Adipocyte (in vitro differentiated cells): ENCODE measurements at places on chromosomes 11 and 22.

DNA sequence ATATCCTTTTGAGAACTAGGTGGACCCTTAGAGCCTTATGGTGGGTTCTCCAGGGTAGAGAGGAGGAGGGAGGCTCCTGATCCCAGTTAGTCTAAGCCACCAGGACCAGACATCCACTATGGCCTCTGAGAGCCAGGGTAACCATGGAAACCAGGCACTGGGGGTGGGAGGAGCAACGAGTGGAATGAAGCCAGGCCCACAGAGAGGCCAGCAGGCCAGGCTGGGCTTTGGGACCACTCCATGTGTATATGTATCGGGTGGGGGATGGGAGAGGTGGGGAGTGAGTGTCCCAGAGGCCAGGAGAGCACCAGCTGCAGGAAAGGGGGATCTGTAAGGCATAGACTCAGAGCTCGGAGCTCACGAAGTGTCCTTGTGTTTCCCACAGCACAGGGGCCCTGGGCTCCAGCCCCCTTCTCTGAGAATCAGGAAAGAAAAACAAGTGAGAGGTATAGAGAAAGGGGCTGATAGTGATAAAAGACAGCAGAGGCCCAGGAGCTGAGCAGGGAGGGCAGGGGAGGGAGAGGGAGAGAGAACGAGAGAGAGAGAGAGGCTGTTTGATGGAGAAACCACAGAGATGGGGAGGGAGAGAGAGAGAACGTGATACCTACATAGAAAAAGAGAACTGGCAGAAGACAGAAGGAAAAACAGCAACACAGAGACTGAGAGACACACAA lies 15.5 kb upstream of the TSPAN18 start:
- no peak for DNase-seq

DNA sequence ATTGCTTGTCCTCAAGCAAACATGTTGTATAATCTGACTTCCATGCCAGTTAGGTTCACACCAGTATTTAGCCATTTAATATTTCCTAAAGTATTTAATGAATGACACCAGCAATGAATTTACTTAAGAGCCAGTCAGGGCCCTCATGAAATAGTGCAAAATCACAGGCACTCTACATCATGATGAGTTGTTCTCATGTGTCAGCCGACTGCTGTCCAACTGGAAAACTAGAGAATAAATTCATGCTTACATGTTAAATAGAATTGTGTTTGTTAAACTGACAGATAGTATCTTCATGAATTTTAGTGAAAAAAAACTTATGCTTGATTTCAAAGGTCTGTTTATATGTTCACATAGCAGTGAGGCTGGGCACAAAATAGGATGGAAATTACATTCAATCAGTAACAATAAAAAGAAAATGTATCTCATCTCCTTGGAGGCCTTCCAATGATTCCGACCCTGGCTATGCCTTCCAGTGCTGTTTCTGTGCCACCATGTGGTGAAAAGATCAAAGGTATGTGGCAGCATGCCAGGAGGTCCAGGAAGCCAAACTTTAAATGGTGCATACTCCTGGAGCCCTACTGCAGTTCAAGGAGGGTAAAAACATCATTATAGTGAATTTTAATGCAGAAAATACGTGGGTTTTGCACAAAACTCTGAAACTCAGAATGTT lies 45.2 kb downstream of the CTSC start:
- DNase-seq, result peak; percentile 39

DNA sequence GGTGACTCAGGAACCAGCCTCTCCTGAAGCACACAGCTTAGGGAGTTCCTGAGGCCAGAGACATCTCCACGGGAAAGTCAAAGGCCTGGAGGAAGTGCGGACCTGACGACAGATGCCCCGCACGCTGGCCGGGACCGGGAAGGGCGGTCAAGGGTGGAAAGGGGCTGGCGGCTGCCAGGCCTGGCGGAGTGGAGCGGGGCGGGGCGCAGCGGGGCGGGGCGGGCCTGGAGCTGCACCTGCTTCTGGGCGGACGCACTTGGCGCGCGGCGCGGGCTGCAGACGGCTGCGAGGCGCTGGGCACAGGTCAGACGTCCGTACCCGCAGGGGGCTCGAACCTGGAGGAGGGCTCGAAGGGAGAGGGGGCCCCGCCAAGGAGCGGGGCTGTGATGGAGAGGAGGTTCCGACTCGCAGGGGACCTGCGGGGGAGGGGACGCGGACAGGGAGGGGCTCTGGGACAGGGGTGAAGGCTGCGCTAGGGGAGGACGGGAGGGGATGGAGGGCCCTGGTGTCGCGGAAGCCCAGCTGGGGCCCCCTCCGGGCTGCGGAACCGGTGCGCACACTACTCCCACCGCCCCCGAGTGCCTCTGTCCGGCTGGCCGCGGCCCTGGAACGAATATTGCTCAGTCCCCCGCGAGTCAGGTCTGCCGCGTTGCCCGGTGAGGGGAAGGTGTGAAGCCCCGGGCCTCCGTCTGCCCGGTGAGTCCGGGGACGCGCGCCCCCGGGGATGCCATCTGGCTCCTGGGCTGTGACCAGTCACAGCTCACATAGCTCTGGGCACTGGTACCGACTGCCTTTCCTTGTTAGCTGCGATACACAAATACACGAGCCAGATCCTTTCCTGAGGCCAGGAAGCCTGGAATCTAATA lies at the start of gene TMEM45B:
TMEM45B (plus strand) TSS at position 253 of the 866 bp plus-strand sequence. CDS start 36,635 bp downstream, outside the sequence.
- no peak for DNase-seq

GRCh38 chr11:59358020-59358419 lies 675 bp upstream of the OR5AN1 start:
- no peak for DNase-seq

DNA sequence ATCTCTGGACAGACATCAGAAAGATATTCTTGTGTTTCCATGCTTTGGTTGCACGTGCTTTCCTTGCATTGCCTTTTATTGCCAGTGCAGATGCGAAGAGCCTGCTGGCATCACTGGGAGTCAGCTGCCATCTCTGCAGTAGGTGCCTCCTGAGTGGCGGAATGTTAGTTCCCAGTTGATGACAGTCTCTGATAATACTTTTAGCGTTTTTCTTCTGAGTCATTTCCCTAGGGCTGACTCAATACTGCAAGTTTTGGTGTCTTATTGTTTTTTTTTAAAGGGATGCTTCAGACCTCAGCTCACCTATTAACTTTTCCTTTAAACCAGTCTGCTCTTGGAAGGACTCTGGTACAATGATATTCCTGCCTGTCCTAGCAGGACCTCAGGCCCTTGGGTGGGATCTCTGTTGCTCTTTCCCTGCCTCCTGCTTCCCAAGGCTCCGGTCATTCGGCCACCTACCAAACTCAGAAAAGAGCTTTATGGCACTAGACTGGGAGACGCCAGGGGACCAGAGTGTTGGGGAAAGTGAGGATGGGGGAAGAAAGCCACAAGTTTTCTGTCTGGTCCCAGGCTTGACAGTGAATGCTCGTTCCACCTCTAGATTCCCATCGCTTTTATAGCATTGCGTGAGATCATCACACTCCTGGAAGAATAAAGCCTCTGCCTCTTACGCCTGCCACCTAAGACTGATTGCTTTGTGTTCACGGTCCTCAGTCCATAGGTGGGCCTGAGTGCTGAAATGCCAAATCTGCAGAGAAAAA lies 308.7 kb downstream of the DDX10 start:
- DNase-seq, result peak; percentile 60

DNA sequence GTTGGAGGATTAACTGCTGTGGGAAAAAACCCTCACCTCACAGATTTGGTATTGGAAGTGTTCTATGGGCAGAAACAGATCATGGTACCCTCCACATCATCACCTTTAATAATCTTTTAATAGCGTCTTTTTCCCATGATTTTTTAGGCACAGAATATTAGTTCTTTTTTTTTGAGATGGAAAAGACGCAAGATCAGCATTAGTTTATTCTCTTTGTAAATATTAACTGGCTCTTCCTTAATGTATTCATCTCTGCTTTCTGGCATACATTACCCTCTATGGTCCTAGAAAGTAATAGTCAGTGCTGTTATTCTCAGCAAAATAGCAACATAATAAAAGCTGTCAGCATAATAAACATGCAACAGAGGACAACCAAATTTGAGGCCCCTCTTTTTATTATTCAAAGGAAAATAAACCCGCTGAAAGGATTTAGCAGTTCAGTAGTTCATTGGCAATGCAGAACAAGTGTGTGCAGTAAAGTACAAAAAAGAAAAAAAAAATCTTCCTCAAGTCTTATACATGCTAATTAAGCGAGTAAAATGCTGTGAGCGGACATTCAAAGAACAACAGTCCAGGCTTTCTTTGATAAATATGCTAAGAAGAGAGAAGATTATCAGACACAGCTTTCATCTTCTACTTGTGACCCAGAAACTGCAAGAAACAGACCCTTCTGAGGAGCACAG lies 37.5 kb upstream of the DDI1 start:
- DNase-seq, result no peak

DNA sequence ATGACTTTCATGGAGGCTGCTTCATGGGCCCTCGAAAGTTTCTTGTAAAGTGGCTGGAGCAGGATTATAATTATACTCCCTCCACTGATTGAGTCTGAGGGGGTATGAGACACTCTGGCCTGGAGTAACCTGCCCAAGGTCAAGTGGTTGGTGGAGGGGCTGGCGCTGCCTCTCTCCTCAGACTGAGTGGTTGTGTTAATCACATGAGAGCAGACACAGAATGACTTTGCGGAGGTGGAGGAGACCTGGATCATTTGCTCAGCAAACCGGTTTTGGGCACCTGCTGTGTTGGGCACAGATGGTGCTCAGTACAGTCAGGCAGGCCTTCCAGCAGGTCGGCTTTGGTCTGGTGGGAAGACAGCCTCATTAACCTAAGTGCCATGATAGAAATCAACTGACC lies 11.8 kb downstream of the BCR start:
- no peak for DNase-seq

DNA sequence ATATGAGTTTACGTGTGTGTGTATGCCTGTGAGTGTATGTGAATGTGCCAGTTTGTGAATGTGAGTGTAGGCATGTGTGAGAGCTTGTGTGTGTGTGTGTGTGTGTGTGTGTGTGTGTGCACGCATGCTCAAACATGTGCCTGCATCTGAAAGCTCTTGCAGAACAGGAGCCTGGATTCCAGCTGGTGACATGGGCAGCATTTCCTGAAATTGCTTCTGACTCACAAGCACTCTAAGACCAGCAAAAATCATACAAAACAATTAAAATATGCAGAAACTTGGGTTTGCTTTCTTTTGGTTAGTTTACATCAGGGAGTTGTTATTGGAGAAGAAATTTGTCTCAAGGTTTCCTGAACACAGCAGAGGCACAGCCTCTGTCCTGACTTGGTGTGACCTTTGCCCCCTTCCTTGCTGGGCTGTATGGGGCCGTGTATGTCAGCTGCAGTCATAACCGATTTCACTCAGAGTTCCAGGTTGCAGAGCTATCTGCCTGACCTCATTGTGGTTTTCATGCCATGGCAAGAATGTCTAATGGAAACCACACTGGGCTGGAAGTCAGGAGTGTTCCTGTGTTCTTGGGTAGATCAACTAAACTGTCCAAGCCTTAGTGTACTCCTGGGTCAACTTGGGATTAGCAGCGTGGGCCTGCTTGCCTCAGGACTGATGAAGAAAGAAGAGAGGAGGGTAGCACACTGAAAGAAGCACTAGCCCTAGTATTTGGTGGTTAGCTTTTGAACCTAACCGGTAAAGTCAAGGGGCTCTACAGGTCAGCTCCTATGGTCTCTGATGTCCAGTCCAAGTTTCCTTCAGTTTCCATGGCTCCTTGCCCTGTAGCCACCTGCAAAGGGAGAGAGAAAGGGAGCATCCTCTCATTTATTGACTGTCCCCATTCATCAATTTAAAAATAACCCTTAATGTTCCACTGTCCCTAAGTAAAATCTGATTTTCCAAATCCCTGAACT lies 143.7 kb downstream of the SNX19 start:
- DNase-seq, result peak; percentile 95

DNA sequence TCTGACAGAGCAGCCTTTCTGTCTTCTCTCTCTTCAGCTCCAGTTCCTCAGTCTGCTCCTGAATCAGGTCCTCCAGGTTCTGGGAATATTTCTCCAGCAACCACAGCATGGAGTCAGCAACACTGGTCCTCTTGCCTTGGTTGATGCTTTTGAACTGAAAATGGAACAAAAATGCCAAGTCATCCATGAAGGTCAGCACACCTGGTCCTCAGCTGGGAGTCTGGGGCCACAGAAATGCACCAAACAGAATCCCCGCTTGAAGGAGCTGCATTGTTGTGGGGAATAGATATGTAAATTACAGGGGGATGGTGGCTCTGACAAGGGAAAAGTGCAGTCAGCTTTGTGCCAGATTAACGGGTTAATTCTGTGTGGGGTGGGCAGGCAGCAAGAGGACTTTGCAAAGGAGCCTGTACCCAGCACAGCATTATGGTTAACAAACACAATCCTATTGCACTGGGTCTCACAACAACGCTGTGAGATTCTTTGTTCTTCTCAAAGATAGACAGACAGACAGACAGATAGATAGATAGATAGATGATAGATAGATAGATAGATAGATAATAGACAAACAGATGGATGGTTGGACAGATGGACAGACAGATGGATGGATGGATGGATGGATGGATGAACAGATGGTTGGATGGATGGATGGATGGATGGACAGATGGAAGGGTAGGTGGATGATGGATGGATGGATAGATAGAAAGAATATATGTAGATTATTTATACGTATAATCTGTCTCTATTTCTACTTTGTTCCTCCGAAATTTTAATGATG lies 33.8 kb upstream of the LRRC32 start:
- DNase-seq, result no peak

DNA sequence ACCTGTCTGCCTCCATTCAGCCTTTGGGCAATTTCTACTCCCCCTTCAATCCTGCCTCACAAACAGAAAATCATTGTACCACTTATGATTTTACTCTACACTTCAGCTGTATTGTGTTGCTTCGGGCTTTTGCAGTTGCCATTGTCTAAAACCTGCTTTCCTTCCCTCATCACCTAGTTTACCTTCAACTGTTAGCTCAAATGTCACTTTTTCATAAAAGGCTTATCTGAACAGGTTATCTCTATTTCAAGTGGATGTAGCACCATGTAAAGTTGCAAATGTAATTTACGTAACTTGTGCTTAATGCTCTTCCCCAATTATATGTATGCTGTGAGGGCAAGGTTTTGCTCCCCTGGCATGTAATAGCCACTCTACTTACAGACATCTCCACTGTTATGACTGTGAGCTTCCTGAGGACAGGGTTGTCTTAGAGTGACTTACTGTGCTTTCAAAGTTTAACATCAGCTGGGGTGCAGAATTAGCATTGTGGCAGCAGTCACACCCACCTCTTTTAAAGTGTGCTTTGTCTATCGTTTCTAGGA lies 5.4 kb downstream of the RPS25 start:
- no peak for DNase-seq

DNA sequence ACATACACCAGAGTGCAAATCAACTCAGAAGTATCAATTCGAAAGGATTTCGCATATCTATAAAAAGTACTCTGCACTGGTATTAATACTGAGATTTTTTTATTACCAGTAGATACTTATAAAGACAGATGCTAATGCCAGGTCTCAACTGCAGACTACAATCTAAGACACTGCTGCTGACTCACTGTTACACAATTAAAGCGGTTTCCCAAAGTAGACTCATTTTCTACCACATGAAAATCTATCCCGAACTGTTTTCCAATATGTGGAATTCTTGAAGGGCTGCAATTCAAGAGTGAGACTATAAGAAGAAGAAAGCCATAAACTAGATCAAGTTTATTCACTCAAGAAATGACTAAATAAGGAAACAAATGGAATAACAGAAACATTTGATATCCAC lies 57.2 kb upstream of the ARHGAP32 start:
- peak; percentile 57 for DNase-seq
